ENCODE measurements at places on chromosomes 1 and 21.

DNA sequence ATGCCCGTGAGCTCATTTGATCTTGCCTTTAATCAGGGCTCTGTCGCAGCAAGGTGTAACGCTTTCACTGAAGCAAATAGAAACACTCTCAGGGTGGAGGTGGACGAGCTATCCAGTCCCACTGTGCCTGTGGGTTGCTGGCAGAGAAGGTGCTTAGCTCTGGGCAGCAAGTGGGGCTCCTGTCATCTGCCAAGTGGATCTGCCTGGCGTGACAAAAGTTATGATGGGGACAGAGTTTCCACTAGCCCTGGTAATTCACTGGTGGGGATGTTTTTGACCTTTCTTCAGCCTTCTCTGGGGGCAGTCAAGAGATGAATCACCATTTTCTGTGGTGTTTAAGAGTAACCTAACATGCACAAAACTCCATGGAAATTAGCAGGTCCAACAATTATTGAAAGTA is 71.3 kb upstream of the EDEM3 start:
- DNase-seq, result no peak

- DNase-seq, result no peak
These were observed 292.1 kb upstream of the SNX7 start for GRCh38 chr1:98369463-98369862.

- DNase-seq, result no peak
These were observed 13.3 kb downstream of the EEIG2 start for GRCh38 chr1:108573183-108573582.

- DNase-seq, result no peak
These were observed 31.1 kb upstream of the ITLN2 start for GRCh38 chr1:160985723-160986122.

DNA sequence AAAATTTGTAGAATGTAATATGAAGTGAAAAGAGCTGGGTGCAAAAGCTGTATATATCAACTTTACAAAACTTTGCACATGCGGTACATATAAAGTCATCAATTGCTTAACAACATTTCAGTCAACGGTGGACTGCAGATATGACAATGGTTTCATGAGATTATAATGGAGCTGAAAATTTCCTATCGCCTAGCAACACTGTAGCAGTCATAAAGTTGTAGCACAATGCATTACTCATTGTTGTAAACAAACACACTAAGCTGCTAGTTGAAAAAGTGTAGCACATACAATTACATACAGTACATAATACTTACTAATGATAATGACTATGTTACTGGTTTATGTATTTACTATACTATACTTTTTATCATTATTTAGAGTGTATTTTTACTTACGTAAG is 64.0 kb downstream of the RGS7 start:
- no peak for DNase-seq

GRCh38 chr1:115456441-115456961 is 118.5 kb upstream of the NGF start:
- no peak for DNase-seq

DNA sequence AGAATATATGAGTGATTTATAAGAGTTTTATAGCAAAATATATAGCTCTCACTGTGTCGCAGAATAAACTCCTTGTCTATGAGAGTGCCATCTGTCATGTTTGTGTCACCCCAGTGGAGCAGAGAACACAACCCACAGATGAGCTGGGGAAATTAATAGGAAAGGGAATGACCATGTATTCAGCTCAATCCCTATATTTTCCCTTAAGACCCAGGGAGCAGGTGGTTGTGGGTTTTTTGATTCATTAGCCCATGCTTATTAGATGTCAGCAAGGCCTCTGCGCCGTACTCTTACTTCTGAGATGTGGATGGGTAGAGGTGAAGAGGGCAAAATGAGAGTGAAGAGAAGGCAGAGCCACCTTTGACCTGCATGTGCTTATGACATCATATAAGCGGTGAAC is 4.1 kb upstream of the GREM2 start:
- DNase-seq, result no peak

GRCh38 chr21:33380483-33380998 is 22.7 kb upstream of the IFNGR2 start:
- DNase-seq, result peak; percentile 72

- no peak for DNase-seq
These were observed 21.1 kb downstream of the MEGF6 start for GRCh38 chr1:3590139-3590763.

DNA sequence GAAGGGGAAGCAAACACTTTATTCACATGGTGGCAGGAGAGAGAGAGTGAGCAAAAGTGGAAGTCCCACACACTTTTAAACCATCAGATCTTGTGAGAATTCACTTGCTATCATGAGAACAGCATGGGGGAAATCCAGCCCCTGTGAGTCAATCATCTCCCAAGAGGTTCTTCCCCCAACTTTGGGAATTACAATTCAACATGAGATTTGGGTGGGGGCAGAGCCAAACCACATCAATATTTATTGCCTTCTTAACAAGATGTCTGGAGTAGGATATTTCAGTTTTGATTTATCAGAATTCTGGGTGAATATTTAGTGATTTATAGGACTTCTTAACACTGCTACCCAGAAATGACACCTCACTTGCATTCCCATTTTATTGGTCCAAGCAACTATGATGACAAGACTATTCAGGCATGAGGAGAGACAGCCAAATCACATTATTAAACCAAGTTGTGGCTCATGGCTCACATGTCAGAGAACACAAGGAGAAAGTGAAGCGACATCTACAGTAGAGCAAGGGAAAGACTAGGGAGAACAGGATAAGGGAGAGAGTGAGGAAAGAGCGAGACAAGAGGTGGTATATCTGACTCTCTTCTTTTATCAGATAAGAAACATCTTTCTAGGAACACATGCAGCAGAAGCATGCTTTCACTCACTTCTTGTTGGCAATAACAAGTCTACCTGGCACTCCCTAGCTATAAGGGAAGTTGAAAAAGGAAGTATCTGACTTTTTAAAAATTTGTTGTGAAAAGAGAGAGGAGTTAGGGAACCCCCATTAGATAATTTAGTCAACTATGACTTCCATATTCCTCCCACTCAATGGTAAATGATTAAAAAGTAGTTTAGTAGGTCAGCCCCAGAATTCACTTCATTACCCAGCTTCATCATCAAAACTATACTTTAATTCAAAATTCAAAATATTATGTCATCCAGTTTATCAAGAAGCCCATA is 36.6 kb upstream of the PTPRC start:
- no peak for DNase-seq

- no peak for DNase-seq
These were observed 205.2 kb downstream of the ZP4 start for GRCh38 chr1:237685551-237685950.
